ENCODE measurements at places on chromosomes 5 and 9.

- no peak for DNase-seq
These were observed 578.6 kb downstream of the ACTL7B start for GRCh38 chr9:108277216-108277615.

GRCh38 chr5:34042321-34042720 is 692 bp downstream of the C1QTNF3 start:
- DNase-seq: peak; percentile 5

DNA sequence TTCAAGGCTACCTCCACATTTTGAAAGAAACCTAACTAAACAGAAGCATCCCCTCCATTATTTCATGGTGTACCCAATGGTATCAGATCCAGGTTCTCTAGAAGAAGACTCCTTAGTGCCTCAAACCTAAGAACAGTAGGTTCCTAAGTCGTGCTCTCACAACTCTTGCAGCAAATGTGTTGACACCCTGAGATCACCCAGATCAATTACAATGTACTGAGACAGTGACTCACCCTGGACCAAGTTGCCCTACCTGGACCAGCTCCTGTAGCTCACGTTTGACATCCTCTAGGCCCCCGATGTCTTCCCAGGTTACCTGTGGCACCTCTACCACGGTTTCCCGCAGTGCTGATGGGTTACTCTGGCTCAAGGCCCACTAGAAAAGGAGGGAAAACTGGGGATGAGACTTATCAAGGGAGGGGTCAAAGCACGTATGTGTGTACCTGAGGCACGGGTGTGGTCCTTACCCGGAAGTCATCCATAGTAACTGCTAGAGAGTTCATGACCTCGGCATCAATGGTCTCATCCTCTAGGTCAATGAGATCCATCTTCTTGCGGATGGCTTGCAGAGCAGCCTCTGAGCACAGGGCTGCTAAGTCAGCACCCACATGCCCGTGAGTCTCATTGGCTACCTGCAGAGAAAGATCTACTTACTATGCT is 11.7 kb downstream of the VCP start:
- no peak for DNase-seq

DNA sequence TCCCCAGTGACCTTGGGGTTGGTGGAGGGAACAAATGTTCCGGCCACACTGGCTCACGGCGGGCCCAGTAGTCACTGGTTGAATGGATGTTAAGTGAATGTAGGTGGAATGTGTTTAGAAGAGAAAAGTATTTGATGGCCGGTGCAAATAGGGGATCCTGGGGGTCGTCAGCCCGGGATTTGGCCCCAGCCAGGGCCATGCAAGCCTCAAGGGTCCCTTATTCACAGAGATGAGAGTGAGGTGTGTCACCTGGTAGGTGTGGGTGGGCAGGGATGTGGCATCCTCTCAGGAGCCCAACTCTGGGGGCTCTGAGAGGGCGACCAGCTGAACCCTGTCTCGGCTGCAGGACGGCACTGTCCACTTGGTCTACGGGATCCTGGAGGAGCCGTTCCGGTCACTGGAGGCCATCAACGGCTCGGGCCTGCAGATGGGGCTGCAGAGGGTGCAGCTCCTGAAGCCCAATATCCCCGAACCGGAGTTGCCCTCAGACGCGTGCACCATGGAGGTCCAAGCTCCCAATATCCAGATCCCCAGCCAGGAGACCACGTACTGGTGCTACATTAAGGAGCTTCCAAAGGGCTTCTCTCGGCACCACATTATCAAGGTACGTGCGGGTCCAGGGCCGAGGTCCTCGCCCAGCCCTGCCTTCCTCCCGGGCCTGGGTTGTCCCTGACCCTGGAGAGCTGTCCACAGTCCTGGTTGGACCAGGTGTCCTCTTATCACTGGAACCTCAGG is 5.9 kb downstream of the DBH start:
- DNase-seq: no peak

DNA sequence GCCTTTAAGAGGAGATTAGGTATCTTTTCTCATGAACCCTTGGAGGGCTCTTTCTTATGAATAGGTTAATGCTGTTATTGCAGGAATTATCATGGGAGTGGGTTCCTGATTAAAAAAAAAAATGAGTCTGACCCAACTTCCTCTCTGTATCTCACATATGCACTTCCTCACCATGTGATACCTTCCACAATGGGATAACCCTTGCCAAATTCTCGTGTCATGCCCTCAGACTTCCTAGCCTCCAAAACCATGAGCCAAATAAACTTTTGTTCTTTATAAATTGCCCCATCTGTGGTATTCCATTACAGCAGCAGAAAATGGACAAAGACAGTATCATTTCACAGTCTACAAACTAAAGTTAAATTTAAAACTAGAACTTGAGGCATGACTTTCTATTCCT is 1.0 kb downstream of the OR1B1 start:
- no peak for DNase-seq

- DNase-seq: no peak
These were observed 42.9 kb downstream of the OR2K2 start for GRCh38 chr9:111287127-111287526.

GRCh38 chr9:133249337-133249736 is 25.7 kb downstream of the ABO start:
- DNase-seq: no peak

GRCh38 chr9:128323791-128324190 is 1.2 kb downstream of the COQ4 start:
- DNase-seq: no peak

- no peak for DNase-seq
These were observed 4.0 kb downstream of the HDAC3 start for GRCh38 chr5:141632650-141633049.

DNA sequence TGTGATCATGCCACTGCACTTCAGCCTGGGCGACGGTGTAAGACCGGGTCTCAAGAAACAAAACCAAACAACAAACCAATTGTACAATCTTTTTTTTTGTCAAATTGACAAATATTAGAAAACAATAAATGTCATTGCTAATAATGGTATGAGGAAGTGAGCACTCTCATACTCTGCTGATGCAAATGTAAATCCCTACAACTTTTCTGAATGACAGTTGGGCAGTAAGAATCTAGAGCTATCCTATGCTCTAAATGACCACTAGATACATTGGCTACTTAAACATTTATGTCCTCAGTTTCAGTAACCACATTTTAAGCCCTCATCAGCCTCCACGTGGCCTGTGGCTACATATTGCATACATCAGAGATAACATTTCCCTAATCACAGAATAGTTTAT is 256.2 kb downstream of the FER start:
- no peak for DNase-seq

DNA sequence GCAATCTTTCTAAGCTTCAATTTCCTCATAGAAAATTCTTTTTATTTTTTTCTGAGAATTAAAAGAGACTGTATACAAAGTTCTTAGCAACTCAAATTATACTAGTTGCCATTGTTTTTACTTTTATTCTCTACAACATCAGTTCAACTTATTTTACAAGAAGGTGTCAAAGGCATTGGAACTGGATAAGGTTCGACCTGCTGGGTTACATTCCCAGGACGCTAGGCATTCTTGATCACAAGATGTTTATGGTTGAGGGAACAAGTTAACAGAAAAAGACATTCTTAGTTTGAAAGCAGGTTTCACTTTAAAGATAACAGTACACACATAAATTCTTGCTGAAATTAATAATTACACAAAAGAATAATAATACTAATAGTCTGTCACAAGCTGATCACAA is 163.5 kb upstream of the SNX2 start:
- DNase-seq: no peak

- peak; percentile 41 for DNase-seq
These were observed 89.5 kb downstream of the ESM1 start for GRCh38 chr5:54895816-54896341.

DNA sequence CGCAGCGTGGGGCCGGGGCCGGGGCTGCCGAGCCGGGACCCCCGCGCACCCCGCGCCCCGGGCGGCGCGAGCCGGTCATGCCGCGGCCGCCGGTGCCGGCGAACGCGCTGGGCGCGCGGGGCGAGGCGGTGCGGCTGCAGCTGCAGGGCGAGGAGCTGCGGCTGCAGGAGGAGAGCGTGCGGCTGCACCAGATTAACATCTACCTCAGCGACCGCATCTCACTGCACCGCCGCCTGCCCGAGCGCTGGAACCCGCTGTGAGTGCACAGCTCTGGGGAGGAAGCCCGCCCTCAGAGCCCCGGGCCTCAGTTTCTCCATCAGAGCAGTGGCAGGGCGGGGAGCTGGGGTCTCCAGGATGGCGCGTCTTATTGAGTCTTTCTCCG is 335 bp downstream of the GALNT12 start:
- no peak for DNase-seq

DNA sequence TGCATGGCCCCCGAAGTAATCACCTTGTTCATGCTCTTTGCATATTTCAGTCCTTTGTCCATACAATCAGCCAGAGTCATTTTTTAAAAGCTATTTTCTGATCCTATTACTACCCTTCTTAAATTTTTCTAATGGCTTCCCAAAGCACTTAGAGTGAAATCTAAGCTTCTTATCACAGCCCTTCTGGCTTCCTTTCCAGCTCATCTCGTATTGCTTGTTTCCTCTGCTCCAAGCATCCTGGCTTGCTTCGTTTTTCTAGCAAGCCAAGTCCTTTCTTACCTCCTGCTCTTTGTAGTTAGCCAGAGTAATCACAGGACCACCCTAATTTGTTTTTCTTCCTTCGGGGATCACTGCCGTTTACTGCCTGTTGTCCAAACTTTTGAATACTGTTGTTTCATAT is 453.3 kb downstream of the KIF4B start:
- DNase-seq: no peak

GRCh38 chr5:77995793-77996409 is 219.8 kb upstream of the TBCA start:
- DNase-seq: no peak

GRCh38 chr9:136092353-136092650 is 2.8 kb downstream of the NACC2 start:
- DNase-seq: no peak

DNA sequence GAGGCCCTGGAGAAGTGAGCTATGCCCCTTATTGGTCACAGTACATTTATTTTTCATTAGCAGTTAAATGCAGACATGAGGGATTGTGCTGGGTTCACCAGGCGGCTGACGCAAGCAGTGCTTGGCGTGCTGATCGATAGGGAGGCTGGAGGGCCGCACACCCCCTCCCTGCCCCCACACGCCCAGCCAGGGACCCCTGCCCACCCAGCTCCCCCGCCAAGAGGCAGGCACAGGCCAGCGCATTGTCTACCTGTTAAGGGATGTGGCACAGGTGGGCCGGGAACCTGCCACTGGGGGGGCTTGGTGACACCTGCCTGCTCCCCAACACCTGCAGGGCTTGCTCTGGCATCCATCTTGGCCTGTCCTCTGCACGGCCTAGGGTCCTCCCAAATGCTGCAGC is 39.2 kb downstream of the HK3 start:
- no peak for DNase-seq

- DNase-seq: no peak
These were observed 262.1 kb downstream of the GABRB2 start for GRCh38 chr5:161284445-161284844.

GRCh38 chr5:145536133-145536532 is 299.0 kb downstream of the PRELID2 start:
- DNase-seq: no peak

DNA sequence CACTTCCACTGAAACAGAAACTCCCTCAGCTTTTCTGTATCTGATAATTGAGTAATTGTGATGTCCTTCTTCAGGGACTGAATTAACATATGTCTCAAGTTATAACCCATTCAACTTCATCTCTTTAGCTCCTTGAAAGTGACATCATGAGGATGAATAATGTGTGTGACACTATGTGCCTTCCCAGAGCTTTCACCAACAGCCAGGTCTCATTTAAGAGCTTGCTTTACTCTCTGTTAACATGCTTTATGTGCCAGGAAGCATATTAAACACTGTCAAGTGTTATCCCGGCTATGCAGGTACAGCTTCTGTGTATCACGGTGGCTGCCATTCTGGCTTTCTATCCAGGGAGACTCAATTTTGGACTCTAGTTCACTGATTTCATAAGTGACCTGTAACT is 799.9 kb downstream of the CDH12 start:
- DNase-seq: no peak

DNA sequence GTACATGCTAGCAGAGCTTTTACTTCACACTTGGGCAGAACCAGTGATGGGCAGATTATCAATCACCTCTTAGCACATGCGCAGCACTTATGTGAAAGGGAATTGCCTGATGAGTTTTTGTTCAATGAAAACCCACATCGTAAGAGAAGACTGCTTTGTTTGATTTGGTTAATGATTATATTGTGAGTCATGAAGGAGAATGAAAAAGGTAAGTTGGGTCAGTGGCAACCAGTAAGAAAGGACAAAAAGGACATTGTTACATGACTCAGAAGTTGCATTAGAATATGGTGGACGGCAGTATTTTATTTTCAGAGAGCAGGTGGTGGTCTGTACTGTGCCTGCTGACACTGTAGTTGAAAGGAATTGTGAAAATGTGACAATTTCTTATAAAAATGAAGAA is 127.4 kb downstream of the AOPEP start:
- DNase-seq: no peak

GRCh38 chr9:75108571-75108970 is 20.3 kb downstream of the OSTF1 start:
- no peak for DNase-seq

DNA sequence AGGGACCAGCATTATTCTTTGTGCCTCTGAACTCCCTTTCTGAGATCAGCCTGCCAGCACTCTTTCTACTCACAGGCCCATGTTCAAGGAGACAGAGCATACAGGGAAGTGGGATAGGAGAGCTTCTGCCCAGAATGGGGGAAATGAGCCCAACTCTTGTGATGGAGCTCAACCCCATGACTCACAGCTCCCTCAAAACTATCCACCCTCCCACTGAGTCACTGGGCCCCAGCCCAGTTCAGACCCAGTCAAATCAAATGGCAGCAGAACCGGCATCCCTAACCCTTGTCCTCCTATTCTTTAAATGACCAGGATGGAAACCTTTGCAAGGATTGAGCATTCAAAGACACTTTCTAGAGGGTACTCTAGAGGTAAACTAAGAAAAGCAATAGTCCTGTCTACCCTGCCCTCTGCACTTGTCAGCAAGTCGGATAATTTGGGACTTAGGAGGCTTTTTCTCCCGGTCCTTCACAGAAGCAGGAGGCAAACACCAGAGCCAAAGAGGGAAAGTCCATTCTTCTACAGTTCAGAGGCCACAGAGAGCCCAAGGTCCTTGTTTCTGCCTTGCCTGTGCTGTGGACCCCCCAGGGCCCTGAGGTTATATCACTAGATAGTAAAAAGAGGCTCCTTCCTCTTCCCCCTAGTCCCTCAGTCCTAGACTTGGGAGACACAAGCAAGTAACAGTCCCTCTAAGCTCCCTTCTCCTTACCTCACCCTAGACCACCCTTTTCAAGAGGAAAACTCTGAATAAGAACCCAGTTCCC is 3.2 kb downstream of the ATOSB start:
- no peak for DNase-seq
